ENCODE measurements at places on chromosomes 3 and 15.
A peak's percentile ranks its signal among the peaks of the same experiment; 100 is the strongest.

DNA sequence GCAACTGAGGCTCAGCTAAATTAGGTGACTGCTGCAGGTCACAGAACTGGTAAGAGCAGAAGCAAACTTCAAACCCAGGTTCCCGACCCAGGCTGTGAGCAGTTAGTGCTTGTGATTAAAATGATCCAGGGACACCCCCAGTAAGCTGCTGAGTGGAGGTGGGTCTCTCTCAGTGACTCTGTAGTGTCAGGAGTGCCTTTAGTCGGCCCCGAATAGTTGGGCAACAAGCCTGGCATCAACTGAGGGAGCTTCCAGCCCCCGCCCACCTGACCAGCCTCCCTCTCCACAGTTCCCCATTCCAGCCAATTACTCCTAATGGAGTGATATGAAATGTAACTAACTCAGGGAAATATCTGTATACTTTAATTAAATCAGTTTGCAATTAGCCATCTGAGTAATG, 168.0 kb upstream of the SMAD3 start:
- no peak overlapping the region for H3K27ac ChIP-seq
- DNase-seq, result no peak
- H3K27me3 ChIP-seq, result no peaks in the 10 kb centered on the region
- H3K4me3 ChIP-seq, result no peak overlapping the region
- no peaks in the 10 kb centered on the region for H3K4me1 ChIP-seq

- H3K36me3 ChIP-seq, result no peaks in the 10 kb centered on the region
- H3K27me3 ChIP-seq, result no peaks in the 10 kb centered on the region
- no peak for DNase-seq
- no peak overlapping the region for H3K4me3 ChIP-seq
Observed at GRCh38 chr15:41125931-41126642, 10.0 kb upstream of the INO80 start.

- H3K4me1 ChIP-seq, result no peaks in the 10 kb centered on the region
- no peaks in the 10 kb centered on the region for H3K36me3 ChIP-seq
- peak overlapping the region; percentile 68 for H3K4me3 ChIP-seq
Observed at GRCh38 chr3:128698211-128699047, 27.6 kb upstream of the RAB7A start.

GRCh38 chr3:142259359-142259758, 34.0 kb upstream of the GK5 start:
- H3K4me3 ChIP-seq, result no peak overlapping the region
- no peaks in the 10 kb centered on the region for H3K36me3 ChIP-seq
- no peak overlapping the region for H3K27ac ChIP-seq
- DNase-seq, result no peak
- H3K27me3 ChIP-seq, result no peaks in the 10 kb centered on the region

DNA sequence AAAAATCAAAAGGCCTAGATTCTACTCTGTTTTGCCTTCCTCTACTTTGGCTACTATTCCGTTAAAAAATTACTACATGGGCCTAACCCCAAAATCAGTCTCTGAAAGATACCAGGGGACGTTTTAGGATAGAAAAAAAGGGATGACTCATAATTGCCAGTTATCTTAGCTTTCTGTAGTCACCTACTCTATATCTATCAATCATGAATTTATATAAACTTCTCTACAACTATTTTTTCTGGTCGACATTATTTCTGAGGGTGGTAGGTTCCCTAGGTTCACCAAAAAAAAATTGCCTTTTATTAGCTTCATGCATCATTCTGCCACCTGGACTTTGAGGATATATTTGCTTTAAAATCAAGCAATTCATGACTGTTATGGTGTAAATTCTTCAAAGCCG, 36.5 kb downstream of the RAF1 start:
- no peaks in the 10 kb centered on the region for H3K4me1 ChIP-seq
- H3K36me3 ChIP-seq, result no peaks in the 10 kb centered on the region
- DNase-seq, result no peak

DNA sequence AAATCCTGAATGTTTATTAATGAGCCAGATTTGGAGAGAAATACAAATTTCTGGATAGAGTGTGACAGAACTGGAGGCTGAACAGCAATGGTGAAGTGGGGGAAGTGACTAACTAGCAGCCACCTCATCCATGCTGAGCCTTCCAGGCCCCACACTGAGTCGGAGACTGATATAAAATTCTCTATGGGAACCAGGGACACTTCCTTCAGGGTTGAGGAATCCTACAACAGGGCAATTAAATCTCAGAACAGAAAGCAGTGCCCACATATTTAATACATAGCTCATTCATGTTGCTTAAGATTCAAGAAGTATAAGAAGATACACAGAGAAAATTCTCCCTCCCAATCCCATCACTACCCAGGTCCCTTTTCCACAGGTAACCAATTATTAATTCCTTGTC, 49.3 kb downstream of the HACD2 start:
- DNase-seq, result no peak
- H3K4me3 ChIP-seq, result no peak overlapping the region
- no peaks in the 10 kb centered on the region for H3K4me1 ChIP-seq
- H3K27ac ChIP-seq, result no peak overlapping the region
